ENCODE measurements at places on chromosomes 7 and 10.

DNA sequence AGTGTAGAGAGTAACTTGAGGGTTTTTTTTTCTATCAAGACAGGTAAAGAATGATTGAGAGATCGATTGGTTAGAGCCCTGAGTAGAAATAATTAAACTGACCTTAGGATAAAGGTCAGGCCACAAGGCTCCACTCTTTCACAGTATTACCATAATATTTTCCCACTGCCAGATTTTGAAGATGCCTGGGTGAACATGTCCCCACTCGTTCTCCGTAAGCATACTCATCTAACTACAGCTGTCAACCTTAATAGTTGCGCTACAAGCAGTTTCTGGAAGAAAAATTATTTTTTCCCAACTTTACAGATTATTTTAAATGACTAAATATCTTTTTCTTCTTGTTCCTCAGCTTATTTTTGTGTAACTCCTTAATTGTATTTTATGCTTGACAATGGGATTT lies 203.2 kb upstream of the LRGUK start:
- no peak for DNase-seq

DNA sequence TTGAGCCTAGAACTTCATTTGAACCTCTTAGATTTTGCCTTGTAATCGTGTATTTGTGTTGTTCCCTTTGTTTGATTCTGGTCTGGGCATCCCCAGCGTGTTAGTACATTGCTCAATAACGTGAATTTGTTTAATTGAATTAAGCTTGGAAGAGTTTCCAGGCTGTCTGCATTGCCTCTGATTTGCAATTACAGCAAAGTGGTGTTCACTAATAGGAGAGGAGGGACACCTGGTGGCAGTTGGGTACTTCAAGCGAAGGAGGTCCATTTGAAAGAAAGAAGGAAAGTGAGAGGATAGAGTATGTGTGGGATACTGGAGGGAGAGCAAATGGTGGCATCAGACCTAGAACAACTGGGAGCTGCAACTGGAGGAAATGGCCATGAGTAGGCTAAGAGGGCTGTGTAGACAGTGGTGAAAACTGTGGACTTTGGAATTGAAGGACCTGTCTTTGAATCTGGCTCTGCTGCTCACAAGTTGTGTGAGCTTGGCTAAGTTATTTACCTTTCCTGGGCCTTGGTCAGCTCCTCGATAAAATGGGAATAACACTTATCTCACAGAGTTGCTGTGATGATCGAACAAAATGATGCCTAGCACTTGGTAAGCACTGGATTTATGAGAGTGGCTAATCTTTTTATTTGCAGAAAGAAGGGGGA lies 15.1 kb downstream of the LSMEM1 start:
- peak; percentile 22 for DNase-seq

DNA sequence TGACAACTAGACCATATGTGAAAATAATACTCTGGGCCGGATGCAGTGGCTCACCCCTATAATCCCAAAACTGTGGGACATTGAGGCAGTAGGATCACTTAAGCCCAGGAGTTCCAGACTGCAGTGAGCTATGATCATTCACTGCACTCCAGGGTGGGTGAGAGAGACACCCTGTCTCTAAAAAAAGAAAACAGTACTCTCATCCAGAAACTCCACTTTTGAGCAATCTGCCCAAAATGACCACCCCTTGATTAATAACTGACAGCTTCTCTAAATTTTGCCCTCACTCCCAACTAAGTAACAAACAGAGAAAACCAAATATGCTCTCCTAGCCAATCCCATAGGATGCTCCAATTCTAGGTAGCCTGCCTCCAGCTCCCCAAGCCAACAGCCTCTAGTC lies 62.5 kb upstream of the AKR1E2 start:
- DNase-seq, result no peak

- DNase-seq, result no peak
These were observed 30.6 kb downstream of the SMNDC1 start for GRCh38 chr10:110274072-110274627.

DNA sequence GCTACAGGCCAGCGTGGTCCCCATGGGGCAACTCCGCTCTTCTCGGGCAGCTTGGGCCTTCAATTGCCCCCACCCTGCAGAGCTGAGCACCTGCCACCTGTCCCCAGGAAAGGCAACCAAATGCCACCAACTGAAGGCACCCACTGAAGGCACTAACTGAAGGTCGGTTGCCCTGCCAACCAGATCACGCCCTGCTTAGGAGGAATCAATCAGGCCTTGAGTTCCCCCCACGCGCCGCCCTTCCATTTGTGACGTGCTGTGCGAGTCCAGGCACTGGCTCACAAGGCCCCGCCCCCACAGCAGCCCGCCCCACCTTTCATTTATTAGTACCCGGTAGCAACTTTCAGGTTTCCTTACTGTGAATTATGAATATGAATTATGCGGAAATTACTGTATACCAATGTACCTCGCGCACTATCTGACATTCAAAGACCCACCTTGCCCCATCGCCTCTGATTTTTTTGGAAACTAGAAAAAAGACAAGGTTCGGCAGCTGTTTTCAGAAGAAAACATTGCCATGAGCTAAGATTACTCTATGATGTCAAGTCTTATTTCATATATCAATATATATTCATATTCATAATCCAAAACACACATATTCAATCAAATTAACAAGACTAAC lies 83.6 kb upstream of the ABI1 start:
- DNase-seq, result no peak

DNA sequence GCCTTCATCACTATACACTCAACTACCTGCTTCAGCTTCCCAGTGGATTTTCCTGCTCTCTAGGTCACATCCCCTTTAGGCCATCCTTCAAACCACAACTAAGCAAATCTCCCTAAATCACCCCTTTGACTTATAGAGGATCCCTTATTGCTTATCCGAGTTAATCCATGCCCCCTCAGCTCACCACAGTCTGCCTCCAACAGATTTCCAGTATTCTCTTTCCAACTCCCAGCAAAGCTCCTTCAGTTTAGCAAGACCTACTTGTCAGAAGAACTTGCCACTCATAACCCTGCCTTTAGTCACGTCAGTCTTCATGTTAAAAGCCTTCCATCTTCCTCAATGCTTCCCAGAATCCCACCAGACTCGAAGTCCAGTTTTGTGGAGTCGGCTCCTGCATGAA lies 38.6 kb downstream of the RAPGEF5 start:
- DNase-seq, result no peak

DNA sequence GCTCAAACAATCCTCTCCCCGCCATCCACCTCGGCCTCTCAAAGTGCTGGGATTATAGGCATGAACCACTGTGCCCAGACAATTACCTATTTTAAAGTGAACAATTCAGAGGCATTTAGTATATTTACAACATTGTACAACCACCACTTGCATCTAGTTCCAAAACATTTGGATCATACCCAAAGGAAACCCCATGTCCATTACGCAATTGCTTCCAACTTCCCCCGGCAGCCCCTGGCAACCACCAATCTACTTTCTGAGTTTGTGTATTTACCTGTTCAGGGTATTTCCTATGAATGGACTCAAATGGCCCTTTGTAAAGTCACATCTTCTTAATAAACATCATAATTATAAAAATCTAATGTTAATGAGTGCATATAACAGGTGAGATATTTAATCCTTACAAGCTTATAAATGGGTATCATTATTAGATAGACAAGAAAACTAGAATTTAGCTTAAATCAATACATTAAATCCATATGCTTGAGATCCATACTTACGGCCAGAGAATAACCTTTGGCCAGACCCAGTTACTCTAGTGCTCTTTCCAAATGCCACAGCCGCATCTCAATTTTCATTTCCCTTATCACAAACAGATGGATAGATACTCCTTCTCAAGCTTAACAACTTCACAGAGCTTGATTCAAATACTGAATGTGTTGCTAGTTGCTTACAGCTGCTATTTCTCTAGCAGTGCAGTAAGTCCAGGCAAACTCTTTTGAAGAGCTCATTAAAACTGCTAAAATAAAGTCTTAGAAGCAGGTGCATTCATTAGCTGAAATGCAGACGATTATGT lies 133.4 kb upstream of the MKLN1 start:
- no peak for DNase-seq

DNA sequence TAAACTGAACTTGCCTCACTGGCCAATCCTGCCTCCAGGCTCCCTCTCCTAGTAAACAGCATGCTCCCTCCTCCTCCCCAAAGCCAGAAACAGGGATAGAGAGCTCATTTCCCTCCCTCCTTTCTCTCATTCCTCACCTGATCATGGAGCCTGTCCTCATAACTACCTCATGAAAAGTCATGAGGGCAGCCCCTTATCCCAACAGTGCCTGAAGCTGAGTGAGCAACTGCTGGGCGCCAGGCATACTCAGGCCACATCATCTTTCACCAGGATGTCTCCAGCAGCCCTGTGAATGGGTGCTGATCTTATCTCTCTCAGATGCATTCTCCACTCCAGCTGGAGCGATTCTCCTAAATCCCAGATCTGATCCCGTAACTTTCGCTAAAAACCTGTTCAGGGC lies 307.2 kb downstream of the PRPF18 start:
- DNase-seq, result no peak

DNA sequence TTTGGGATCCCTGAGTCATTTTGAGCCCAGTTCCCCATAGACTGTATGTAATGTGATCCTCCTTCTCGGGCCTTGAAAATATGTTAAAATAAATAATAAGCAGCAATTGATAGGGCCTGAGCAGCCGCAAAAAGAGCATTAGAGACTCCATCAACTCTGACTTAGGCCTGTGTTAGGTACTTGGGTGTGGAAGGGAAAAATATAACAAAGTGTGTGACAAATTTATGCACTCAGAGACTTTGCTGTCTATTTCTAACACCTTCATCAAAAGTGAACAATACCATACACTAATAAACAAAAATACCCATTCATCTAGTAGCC lies 31.4 kb upstream of the HABP2 start:
- DNase-seq, result no peak

All from stimulated activated CD4-positive, alpha-beta T cell treated with anti-CD3 and anti-CD28 coated beads, Interleukin-12 subunit alpha, Interleukin-12 subunit beta, amount 100 ng/mL, for 4 hours (primary cell).